Liver (tissue), 10 donors: ENCODE measurements at places on chromosomes 7 and 10. TPM values are rescaled to one million over a fixed set of nuclear protein-coding genes. Genes with fewer than 3 reads are reported as not detected.

The HOXA7 gene
- total RNA-seq, result 0.05 TPM

The FKBP6 gene
- total RNA-seq, result not detected

The SH3PXD2A gene
- total RNA-seq, result 4.5 TPM

The ADK gene
- 18.0 TPM for total RNA-seq

The NRAP gene
- 0.05 TPM for total RNA-seq

The EBF3 gene
- not detected for total RNA-seq

The LRRD1 gene
- not detected for total RNA-seq

The NAPEPLD gene
- total RNA-seq, result 20.7 TPM

The ZNF32 gene
- total RNA-seq, result 11.9 TPM

The IFIT1B gene
- total RNA-seq, result 13.3 TPM

The NAT16 gene
- total RNA-seq, result not detected

GRCh38 chr10:129965425-129965808 is 1.3 kb upstream of the EBF3 start:
- DNase-seq, result no peak

DNA sequence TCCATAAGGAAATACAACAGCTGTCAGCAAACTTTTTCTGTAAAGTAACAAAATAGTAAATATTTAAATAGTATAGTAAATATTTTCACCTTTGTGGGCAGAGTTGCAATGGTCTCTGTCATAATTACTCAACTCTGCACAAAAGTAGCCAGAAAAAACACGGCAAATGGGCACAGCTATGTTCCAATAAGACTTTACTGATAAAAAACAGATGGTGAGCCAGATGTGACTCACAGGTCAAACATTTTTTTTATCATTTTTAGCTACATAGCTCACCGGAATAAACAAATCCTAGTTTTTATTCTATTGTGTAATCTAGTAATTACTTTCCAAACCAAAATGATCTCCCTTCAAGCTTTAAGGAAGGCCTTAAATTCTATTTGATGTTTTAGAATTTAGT is 55.3 kb downstream of the NCAPG2 start:
- DNase-seq, result no peak

- DNase-seq, result no peak
Observed at GRCh38 chr7:38512291-38512690, 118.9 kb downstream of the AMPH start.

- DNase-seq, result no peak
Observed at GRCh38 chr7:139777133-139777891, 486 bp downstream of the HIPK2 start.

GRCh38 chr10:74831518-74832120 is 5.2 kb downstream of the KAT6B start:
- DNase-seq, result no peak

DNA sequence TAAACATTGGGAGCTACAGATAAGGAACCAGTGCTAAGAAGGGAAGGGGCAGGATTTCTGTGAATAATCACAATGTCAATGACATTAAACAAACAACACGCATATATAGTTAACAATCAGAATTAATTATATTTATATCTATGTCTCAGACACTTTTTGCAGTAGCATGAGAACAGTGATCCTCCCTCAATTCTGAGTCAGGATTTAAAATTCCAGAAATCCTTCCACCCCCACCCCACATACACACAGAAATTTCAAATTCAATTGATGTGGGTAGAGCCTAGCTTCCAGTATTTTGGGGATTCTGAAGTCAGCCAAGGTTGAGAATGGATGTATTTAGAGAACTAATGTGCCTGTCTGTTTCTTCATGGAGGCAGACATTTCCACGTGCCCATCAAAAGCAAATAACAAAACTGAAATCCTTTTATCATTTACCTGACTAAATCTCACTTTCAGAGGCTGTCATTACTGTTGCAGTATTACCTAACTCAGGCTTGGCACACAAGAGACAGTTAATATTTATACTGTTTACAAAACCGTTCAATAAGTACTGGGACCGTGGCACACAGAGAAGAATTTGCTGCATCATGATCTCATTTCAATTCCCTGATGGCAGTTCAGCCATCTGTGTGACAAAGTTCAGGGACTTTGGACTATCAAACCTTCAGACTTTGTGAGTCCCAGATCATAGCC is 116.6 kb upstream of the PALS2 start:
- DNase-seq, result no peak

GRCh38 chr10:78867555-78867939 is 201.2 kb upstream of the ZMIZ1 start:
- DNase-seq, result peak; percentile 8

DNA sequence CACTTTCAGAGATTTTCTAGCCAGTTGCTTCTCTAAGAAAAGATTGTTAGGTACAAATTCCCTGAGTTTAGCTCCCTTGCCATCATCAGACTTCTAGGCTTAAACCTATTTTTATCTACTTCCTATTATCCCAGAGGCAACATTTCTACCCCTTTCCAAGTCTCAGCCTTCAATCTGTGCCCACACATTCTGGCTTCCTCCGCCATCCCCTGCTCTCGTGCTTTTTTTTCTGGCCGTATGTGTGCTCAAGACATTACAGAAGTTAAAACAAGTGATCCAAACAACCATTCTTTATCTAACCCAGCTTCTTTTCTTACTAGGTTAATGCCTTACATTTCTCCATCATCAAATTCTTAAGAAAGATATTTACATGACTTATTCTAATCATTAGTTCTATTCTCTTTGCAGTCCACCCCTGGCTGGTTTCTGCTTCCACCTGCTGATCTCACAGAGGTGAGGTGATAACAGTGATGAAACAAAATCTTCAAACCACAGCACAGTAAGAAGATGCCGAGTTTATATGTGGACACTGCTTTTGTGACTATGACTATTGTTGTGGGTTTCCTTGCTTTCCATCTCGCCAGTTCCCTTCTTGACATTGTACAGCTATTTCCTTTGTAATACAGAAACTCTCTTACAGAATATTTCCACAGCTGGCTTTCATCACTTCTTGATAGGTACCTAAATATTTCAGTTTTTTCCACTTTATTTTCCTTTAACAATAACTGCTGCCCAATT is 18.3 kb upstream of the CDK6 start:
- no peak for DNase-seq
